ENCODE measurements at places on chromosomes 12 and 14.
A peak's percentile ranks its signal among the peaks of the same experiment; 100 is the strongest.

DNA sequence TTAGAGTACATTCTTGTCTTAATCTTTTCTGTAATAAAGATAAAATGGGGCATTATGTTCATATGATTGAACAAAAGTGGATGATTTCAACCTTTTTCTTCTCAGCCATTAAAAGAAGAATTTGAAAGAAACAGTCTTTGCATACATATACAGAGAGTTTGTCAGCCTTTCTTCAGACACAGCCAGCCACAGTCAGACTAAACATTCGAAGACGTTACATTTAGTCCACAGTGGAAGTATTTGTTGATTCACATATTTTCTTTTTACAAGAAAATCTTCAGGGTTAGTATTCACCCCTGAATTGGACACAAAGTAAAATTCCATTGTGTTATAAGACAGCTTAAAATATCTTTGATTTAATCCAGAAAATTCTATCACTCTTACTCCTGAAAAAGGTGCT, 36.2 kb downstream of the ETV6 start:
- no peak for DNase-seq

- DNase-seq, result no peak
Observed at GRCh38 chr12:26701604-26702215, 131.3 kb downstream of the ITPR2 start.

DNA sequence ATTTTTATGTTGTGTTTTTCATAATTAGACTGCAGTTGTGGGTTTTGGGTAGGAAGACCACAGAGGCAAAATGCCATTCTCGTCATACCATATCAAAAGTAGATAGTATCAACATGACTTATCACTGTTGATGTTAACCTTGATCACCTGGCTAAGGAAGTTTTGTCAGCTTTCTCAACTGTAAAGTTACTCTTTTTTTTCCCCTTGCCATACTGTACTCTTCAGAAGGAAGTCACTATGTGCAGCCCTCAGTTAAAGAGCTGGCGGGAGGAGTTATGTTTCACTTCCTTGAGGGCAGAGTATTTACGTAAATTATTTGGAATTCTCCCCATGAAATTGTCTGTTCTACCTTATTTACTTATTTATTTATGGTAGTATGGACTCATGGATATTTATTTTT, 78.7 kb downstream of the PRORP start:
- DNase-seq, result no peak

- peak; percentile 63 for DNase-seq
Observed at GRCh38 chr12:104958001-104958804, at the start of gene SLC41A2. Gene SLC41A2 (minus strand): TSS chr12:104958290. CDS start chr12:104928527, 29,763 bp downstream.

DNA sequence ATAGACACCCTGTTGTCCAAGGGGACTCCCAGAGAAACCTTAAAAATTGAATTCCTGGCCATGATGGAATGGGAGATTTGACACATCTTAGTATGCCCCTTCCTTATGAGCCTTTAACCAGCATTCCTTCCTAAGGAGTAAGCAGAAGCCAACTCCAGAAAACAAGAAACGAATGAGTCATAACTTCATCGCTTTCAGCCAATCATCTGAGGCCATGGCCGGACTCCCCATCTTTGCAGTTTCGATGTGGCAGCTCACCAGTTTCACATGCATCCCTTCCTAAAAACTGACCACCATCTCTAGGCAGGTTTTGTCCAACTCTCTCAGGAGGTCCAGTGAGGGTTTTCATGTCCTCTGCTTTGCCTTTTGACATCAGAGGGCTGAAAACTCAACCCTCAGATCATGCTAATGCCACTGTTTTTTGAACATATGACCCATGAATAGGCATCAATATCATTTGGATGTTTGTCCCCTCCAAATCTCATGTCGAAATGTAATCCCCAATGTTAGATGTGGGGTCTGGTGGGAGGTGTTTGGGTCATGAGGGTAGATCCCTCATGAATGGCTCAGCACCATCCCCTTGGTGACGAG, 19.9 kb downstream of the DAAM1 start:
- no peak for DNase-seq

- DNase-seq, result no peak
Observed at GRCh38 chr12:80442426-80443222, 1.4 kb upstream of the PTPRQ start.

DNA sequence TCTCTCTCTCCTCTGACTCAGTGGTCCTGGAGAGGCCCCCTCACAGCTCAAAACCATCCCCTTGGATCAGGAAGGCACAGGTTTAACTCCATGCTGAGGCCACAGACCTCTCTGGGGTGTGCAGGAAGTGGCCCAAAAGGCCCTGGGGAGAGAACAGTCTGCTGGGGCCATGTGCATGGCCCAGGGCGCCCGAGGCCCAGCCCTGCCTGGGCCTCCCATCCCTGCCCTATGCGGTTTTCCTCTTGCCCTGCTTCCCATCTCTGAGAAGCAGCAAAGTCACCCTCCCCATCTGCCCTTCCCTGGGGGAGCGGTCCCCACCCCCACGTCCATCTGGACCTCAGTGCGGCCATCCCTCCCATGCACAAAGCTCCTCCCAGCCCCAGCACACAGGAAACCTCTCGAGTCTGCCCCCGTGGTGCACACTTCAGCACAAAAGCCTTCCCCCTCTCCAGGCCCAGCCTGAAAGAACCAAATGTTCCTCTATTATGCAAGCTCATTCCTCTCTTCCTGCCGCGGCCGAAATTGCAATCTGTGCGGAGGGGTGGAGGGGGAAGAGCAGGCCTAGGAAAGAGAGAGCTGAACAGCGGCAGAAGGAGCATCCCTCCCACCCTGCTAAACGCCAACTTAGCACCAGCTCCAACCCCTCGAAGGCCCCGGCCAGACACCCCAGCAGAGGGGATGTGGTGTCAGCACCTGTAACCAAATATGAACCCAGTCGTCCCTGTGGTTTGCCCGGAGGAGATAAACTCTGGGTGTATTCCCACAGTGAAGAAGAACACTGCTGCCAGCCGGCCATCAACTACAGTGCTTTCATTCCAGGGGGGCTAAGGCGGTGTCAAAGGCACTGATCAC, 108.5 kb downstream of the SCARB1 start:
- DNase-seq, result no peak

- no peak for DNase-seq
Observed at GRCh38 chr12:42790761-42791151, 201.2 kb upstream of the PRICKLE1 start.

DNA sequence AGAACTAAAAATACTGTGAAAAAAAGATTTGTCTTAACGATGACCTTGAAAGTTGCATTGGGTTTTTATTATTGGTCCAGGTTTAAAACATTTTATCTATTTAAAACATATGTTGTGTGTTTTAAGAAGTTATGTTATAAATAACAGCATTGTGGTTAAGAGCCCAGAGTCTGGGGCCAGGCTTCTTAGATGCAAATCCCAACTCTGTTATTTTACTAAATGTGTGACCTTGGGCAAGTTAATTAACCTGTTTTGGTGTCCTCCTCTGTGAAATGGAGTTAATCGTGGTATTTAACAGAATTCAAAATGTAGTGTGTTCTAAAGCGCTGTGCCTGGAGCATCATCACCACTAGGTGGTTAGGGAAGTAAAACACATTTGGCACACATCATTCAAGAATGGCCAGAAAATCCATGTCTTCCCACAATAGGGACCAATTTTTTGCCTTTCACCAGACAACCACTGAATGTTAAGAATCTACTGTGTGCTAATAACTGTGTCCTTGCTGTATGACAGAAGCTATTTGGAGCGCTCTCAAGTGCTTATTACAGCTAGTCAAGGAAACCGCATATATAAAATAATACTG, 133.3 kb downstream of the MON2 start:
- DNase-seq, result no peak

DNA sequence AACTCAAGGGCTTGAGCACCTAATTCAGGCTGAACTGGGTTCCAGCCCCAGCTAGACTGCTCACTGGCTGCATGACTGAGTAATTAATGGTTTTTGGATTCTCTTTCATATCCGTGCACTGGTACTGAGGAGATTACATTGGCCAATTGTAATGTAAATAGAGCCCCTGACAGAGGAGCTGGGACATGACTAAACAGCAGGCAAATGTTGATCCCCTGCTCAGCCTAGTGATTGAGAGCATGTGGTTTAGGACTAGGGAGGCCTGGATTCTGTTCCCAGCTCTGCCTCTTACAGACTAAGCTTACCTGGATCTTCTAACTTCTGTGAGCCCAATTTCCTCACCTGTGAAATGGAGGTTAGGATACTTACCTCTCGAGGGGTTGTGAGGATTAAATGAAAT, 204.3 kb downstream of the ESR2 start:
- DNase-seq, result no peak

DNA sequence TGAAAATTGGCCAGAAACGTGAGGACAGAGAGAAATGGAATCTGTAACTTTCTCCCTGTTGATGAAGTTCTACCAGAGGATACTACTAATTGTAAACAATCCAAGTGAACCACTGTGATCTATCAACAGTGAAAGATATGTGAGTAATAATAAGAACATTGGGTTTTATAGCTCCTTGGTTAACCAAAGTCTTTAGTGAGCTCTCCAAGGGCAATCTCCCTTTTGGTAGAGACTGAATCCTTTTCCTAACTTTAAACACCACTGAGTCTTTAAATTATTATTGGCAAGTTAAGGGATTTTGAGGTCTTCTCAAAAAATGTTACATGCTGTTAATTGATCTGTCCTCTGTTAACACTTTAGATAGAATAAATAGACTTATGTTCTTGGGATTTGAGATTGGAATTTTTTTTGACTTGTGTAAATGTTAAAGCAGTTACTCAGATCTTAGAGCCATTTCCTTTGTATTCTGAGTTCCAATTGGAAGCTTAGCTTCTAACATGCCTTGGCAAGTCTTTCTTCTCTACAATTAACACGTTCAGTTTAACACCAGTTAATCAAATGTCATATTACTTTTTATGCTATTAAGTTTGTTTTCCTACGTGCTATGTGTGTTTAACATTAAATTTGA, 338.2 kb upstream of the DDHD1 start:
- no peak for DNase-seq

DNA sequence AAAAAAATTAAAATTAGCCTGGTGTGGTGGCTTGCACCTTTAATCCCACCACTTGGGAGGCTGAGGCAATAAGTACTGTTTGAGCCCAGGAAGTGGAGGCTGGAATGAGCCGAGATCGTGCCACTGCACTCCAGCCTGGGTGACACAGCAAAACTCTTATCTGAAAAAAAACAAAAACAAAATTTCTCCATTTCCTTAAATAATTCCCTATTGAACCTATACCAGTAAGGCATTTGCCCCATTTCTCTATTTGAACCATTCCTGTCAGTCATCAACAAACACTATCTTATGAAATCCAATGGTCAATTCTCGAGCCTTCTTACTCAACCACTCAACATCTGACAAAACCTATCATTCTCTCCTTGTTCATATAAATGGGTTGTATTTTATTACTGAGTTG, 14.7 kb downstream of the SLC2A14 start:
- no peak for DNase-seq

DNA sequence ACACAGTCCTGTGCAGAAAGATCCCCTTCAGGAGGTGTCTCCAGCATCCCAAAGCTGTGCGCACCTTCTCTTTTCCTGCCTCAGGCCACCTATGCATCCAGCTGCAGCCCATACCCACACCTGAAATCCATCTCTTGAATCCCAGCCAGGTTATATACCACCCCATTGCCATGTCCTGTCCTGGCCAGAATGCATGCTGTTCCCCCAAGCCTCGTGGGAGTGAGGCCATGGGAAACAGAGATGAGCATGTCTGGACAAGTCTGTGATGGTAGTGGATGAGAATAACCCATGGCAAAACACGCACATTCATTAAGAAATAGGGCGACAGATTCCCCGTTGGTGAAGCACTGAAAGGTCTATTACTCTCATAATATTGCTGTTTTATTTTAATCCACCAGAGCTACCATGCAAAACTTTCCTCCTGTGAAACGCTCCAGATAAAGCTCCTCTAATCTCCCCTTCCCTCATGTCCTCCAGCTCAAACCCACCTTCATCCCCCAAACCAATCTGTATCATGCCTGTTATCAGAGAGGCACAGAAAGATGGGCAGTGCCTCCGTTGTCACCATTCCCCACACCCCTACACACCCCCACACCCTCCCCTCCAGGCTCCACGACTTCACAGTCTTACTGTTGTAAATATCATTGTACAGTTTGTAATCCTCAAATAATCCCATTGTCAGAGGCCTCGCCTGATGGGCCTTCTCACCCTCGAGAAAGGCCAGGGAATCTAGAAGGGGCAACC, 97.5 kb upstream of the FKBP4 start:
- no peak for DNase-seq

- no peak for DNase-seq
Observed at GRCh38 chr12:47825173-47825639, 5.5 kb upstream of the HDAC7 start.

- no peak for DNase-seq
Observed at GRCh38 chr12:120826335-120826734, 77.8 kb downstream of the SPPL3 start.

DNA sequence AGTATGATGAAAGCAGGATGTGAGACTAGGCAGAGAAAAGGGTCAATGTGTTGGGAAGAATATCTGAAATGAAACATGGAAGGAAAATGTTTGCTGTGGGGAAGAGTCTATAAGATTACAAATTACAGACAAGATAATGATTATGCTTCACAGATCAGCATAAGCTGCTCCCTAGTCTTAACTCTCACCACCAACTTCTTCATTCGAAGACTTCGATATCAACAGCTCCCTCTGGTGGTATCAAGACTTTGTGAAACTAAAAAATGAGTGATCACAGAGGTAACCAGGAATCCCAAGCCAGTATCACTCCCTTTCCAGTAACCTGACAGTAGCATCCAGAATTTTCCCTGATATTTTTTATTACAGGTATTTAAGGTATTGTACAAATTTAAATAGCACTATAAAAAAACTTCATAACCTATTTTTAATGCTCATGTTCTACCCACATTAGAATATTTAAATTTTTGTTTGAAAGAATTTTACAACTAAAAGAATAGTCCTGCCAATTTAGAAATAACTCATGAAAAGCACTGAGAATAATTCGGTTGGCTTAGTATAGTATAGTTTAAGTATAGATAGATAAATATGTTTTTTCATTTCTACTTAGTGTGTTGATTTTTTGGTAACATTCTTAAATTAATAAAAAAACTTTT, 84.4 kb downstream of the C2CD5 start:
- no peak for DNase-seq

DNA sequence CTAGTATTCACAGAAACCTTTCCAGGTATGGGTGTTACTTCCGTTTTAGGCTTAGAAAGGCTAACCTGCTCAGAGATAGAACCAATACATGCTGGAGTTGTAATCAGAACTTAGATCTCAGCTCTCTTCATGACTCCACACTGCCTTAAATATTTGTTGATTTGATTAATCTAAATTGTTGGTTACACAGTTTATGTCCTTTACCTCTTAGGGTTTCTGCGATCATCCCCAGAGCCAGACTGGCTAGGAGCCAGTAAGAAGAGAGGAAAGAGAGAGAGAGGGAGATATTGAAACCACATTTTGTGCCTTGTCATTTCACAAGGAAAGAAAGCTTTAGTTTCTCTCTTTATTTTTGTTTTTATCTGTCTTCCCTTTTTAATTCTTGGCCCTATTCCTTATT, 16.8 kb upstream of the MGP start:
- DNase-seq, result no peak

- DNase-seq, result no peak
Observed at GRCh38 chr12:90335566-90335965, 619.4 kb downstream of the CCER1 start.

Measured in stimulated activated CD4-positive, alpha-beta T cell treated with anti-CD3 and anti-CD28 coated beads, Interleukin-1b, Interleukin-23, amount 100 ng/mL, for 1 hour (primary cell).